ENCODE measurements at places on chromosomes 3 and 15.

- DNase-seq: peak; percentile 39
These were observed 26.6 kb downstream of the SRPRB start for GRCh38 chr3:133831966-133832801.

DNA sequence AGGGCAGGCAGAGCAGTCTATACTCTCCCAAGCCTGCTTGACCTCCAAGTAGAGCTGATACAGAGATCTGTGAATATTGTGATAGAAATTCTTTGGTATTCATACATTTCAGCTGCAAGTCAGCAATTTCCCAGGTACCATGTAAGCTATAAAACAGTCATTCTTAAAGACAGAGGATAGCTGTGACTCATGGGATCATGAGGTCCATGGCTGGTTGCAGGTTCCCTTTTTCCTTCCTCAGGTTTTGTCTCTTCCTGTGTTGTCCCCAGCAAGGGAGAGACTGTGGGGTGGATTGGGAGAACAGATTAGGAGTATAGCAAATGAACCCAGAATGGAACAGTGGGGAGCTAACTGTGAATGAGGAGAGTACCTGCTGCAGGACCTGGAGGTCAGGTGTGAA lies 5.4 kb upstream of the P4HTM start:
- DNase-seq: no peak

- no peak for DNase-seq
These were observed 850.0 kb downstream of the EPHA3 start for GRCh38 chr3:89957451-89957850.

DNA sequence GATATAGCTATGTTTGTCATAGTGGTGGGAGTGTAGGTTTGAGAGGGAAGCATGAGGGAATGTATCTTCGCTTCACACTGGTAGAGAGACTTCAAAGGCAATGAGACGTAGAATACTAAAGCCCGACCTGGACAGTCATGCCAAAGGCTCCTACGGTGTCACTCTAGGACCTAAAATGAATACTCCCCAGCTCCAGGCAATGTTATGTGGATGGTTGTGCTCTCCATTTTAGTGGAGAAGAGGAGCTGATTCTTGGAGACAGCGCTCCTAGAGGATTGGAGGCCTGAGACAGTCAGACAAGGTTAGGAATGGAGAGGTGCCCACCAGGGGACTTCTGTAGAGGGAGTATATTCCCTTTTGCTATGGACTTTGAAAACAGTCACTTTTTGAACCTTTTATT lies 260.1 kb downstream of the MEX3B start:
- DNase-seq: no peak

GRCh38 chr15:95912280-95912625 lies 418.2 kb upstream of the NR2F2 start:
- no peak for DNase-seq

GRCh38 chr3:43413676-43414368 lies 127.5 kb downstream of the SNRK start:
- DNase-seq: no peak

DNA sequence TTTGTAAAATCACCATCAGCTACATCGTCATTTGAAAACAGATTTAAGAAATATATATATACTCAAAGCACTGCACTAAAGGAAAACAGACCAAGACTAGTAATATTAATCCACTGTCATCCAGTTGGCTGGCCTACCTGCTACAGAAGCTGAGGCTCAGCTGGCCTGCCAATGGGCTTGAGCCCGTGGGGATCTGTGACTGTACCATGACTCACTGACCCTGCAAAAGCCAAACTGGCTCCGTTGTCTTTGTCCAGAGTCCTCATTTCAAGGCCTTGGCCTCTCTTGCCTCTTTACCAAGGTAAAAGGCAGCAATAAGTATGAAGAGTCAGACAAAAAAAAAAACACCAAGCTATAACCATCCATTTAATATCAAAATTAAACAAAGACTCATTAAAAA lies 463.5 kb upstream of the RASGRP1 start:
- DNase-seq: no peak

DNA sequence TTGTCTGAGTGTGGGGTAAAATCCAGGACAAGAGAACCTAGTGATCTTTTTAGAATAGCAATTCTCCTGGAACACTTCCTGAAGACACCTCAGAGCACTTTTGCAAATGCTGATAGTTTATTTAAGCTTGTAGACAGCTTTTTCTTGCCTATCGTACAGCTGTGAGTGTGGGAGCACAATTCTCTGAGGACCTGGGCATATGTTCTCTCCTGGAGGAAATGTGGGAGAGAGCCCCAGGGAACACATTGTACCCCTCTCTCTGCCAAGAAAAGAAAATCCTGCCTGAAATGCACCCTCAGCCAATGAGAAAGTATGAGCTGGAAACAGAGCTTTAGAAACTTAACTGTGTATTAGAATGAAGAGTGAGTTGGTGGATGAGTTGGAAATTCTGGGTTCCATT lies 308.3 kb upstream of the SEMA6D start:
- no peak for DNase-seq

DNA sequence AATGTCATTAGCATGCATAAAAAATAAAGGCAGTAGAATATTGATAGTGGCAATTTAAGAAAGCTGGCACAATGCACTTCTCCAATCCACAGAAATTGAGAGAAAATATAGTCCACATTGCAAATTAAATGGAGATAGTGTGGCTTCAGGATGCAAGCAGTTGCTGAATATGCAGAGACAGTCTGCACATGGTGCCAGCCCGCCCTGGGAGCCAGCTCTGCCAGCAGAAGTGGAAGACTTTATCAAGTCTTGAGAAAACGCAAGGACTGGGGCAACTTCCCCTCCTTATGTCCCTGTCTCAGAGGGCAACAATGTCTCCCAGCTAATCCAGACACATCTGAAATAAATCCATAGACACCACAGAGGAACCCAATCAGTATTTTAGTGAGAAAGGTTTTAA lies 57.2 kb downstream of the MB21D2 start:
- no peak for DNase-seq

DNA sequence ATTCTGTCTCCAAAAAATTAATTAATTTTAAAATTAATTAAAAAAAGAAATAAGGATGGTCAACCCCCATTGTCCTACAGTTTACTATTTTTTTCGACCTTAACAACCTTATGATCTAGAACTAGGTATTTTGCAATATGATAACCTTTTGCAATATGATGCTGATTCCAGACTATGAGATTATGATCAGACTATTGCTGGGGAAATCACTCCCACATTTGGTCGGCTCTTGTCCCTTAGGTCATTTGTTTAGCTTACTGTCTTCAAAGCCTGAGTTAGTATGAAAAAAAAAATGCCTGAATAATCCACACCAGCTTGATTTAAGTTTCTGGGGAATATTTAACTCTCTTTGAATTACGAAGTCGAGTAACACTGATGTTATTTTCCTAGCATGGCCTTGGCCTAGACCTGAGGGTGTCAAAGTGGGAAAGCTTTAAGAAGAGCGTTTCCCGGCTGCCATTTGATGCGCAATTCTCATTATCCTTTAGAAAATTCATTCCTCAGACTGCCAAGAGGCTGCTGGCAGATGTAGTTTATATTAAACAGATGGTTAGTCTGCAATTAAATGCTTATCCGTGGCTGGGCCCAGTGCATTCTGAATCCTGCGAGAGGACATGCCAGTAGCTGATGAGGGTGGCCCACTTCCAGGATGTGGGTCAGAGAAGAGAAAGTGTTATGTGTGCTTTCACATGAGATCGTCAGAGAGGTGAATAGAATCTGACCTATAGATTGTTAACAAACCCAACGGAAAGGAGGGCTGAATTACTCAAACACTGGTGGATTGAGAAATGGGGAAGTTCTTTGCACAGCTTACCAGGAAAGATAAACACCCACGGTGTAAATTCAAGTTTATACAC lies 496.0 kb upstream of the THBS1 start:
- DNase-seq: no peak

DNA sequence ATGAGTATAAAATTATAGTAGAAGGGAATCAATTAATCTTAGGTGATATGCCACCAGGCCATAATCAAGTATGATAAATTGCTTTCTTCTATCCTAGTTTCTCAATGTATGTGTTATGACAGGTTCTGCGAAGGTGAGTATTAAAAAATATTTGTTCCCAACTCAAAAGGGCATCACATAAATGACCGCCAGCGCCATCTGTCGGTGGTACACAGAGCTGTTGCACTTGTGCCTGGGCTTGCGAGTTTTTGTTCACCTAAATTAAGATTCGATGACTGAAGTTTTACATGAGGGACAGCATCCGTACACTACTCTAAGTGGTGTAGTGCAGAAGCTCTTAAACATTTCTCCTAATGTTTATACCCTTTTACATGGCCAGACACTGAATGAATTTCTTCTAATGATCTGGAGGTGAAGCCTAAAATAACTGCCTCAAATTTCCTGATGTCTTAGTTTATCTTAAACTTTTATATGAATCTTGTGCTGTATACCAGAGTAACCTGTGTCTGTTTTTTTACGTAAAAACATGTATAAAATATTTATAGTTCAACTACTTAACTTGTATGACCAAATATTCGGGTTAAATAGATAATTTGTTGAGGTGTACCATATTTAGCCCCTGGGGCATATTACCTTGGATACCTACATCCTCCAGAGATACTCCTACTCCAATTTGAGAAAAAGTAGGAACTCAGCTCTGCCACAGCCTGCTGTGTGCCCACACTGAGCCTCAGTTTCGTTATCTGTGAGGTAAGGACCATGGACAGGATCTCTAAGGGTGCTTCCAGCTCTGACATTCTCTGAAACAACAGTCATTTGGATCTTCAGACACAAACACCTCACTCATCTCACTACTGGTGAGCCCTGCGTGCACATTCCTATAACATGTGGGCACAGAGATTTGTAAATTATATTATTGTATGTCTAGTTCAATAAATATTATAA lies 365.6 kb downstream of the MAGI1 start:
- DNase-seq: no peak

- no peak for DNase-seq
These were observed 771.1 kb upstream of the GRM7 start for GRCh38 chr3:6089780-6090179.

- no peak for DNase-seq
These were observed 62.5 kb downstream of the MYO5A start for GRCh38 chr15:52466134-52466701.

- no peak for DNase-seq
These were observed 43.8 kb downstream of the RBM15B start for GRCh38 chr3:51434746-51435327.

- DNase-seq: no peak
These were observed 97.4 kb downstream of the CBLB start for GRCh38 chr3:105771392-105771791.

DNA sequence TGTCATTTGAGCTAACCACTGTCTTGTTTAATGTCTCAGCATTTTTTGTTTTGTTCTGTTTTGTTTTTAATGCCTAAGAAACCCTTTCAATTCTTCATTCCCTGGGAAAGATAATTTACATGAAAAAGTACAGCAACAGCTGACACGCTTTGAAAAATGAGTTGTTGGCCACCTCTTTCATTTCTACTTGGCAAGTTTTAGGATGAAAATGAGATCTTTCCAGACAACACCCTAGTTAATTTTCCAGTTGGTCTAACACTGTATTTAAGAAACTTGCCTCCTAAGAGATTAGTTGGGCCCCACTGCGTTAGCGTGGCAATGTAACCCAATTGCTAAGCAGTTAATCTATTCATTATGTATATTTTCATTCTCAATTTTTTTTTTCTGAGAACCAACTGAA lies 194.0 kb upstream of the LRRN1 start:
- no peak for DNase-seq

DNA sequence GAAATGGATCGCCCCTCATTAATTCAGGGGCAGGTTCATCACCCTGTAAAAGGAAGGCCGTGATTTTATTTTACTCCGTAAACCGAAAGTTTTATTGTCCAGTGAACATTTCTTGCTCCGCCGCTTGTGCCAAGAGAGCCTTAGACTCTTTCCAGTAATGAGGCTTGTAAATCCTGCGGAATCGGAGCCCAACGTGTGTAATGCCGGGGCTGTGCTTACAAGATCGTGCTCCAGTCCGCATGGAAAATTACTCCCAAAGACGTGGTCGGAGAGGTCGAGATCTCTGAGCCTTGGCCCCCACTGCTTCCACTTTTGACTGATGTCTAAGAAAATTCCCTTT lies 649 bp upstream of the PLOD2 start:
- no peak for DNase-seq

DNA sequence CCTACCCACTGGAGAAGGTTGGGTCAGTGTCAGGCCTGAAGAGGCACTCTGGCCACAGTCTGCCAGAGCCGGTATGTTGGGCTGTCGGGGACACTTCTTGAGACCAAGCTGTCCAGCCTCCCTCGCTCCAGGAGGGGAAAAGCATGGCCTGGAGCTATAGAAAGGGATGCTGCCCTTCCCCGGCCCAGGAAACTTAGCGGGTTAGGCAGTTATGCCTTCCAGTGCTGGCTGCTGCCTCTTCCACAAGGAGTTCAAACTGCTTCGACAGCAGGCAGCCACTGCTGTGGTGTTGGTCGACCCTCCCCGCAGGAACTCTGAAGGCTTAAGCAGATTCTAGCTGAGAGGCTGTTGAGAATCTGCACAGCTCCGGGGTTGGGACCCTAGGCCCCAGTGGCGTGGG lies 819.4 kb downstream of the DIPK2A start:
- no peak for DNase-seq

DNA sequence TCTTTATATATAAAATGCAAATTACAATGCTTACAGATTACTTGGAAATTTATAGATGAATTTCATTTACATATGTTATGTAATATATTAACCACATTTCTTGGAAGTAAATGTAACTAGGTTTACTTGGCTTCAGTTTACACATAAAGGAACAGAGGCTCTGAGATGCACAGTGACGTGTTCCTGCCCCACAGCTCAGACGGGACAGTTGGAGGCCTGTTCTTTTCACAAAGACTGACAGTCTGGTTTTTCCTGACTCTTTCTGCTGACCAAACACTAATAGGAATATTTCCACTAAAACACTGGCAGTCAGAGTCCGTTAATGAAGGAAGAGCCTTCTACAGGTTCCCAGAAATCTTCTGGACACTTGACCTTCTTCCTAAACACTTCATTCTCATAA lies 336.1 kb downstream of the MFSD1 start:
- DNase-seq: no peak

- no peak for DNase-seq
These were observed 50.1 kb downstream of the PCSK6 start for GRCh38 chr15:101439285-101439919.

DNA sequence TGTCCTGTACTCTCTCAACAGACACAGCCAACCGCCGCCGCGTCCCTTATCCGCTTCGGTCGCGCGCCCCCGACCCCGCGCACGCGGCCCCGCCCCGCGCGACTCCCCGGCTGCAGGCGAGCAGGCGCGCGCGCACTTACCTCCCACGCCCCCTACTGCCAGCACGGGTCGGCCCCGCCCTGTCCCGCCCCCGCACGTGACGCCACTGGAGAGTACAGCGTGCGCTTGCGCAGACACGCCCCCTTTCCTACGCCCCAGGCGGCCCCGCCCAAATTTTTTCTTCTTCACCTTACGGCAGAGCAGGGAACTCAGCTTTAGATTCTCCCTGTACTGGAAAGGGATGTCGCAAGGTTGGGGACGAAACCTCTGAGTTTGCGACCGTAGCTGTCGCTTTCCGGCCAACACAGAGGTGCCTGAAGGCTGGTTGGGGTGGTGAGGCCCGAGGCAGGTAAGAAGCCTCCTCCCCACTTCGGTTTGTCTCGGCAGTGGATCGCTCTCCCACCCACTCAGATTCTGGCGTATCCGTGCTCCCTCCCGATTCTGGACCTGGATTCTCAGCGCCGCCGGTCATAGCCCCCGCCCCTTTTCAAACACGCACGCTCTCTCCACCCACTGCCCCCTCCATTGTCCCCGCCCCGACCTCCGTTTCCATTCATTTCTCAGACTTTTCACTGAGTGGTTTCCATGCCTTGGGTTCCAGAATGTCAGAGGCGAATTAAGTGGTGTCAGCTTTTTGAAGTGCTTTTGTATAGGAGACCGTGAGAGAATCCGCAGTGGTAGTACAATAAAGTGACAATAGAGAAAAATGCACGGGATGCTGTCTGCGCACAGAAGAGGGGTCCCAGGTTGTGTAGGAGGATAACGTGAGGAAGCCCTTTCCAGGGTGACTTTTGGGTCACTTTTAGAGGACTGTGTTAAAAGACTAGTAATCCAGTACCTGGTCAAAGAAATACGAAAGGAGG lies at the start of the genes MYO9A and SENP8:
MYO9A (minus strand) TSS at position 134 of the 962 bp plus-strand sequence. CDS start 71,587 bp downstream, outside the sequence.
SENP8 (plus strand) TSS at position 387 of the 962 bp plus-strand sequence. CDS start 21,221 bp downstream, outside the sequence.
- peak; percentile 91 for DNase-seq
